ENCODE measurements at places on chromosomes 11 and 22.
A peak's percentile ranks its signal among the peaks of the same experiment; 100 is the strongest.

GRCh38 chr11:122309262-122309925, 193.4 kb upstream of the BLID start:
- no peak for DNase-seq

DNA sequence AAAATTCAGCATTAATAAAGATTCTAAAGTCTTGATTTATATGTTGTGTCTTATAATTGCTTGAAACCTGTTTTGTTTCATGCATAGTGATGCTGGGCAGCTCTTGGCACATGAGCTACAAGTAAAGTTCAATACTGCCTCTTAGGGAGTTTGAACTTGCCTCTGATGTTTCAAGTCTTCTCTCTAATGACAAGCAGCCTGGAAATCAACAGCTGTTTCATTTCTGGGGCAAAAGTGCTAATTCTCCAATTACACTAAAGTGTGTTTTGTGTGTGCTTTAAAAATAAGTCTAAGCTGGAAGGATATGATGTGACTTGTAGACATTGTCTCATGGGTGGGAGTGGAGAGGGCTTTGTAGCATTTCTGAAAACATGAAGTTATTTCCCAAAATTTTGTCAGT, 23.7 kb upstream of the SESN3 start:
- no peak for DNase-seq

DNA sequence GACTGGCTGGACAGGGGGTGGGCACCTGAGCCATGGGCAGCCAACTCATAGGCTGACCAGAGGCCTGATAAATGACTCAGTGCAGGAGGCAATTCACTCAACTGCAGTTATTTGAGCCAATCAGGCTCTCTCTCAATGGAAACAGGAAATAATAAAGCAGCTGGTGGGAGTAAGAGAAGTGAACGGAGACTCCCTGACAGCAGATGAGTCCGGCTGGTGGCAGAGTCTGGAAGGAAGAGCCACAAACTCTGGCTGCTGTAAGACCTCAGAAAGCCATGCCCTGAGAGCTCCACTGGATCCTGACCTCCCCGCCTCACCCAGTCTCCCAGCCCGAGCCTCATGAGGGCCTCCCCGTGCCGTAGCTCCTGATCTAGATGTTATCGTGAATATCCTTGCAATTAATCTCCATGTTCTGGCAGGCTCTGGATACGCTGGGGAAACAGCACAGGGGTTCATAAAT, 69.8 kb downstream of the TRIM29 start:
- peak; percentile 75 for DNase-seq

GRCh38 chr22:42661985-42662831, 13.0 kb upstream of the CYB5R3 start:
- peak; percentile 75 for DNase-seq

DNA sequence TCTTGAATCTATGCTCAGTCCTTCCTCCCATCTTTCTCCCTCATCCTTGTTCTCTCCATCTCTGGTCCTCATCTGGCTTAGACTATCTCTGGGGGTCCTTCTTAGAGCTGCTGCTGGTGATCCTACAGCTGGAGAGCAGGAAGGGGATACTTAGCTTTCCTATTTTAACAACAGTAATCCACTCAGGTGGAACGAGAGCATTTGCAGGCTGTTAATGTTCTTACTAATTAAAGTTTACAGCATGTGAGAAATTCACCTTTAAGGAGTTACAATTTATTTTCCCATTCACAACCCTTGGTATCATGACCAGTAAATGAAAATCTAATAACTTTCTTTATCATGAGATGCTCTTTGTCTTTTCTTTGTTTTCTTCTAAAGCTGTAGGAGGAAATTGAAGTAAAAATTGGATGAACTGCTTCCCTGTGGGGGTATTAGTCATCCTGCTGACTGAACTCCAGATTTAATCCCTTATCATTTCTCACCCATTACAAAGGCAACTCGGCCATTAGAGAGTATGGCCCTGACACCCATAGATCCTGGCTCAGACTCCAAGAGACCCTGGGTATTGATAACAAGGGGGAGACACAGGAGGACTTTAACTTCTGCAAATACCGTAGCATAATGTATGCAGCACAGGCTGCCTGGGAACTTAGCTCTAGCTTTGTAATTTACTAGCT, 37.6 kb upstream of the MTNR1B start:
- DNase-seq: peak; percentile 73

- DNase-seq: no peak
Observed at GRCh38 chr11:68338051-68338780, 25.8 kb downstream of the LRP5 start.

- peak; percentile 78 for DNase-seq
Observed at GRCh38 chr11:73184953-73185671, 33.0 kb upstream of the P2RY2 start.

GRCh38 chr11:12237381-12237784, 127.0 kb downstream of the MICAL2 start:
- no peak for DNase-seq

GRCh38 chr11:19615341-19616183, 97.1 kb upstream of the NAV2 start:
- DNase-seq: no peak

DNA sequence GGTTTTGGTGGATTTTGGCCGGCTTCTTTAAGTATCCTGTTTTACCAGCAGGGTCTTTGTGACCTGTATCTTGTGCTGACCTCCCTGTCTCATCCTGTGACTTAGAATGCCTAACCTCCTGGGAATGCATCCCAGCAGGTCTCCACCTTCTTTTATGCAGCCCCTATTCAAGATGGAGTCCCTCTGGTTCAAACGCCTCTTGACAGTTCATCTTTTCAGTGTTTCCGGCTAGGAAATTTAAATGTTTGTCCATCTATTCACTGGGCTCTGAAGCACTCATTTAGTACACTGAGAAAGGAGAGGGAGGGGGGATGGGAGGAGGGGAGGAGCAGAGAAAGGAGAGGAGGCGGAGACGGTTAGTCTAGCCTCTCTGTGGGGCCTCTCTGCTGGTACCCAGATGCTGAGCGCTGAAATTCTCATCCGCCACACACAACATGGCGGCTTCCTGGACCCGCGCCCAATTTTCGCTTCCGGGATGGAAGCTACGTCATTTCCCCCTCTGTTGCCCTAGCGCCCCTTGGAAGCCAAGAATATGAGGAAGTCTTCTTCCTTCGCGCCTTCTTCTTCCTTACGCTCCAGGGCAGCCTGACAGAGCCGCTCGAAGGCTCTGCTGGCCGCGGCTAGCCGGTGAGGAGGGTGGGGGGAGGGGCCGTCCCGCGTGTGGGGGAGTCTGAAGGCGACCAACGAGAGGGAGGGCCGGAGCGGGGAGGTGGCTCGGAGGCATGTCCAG, 69.0 kb upstream of the SYT13 start:
- peak; percentile 81 for DNase-seq

- no peak for DNase-seq
Observed at GRCh38 chr11:75320046-75320618, 31.3 kb downstream of the ARRB1 start.

DNA sequence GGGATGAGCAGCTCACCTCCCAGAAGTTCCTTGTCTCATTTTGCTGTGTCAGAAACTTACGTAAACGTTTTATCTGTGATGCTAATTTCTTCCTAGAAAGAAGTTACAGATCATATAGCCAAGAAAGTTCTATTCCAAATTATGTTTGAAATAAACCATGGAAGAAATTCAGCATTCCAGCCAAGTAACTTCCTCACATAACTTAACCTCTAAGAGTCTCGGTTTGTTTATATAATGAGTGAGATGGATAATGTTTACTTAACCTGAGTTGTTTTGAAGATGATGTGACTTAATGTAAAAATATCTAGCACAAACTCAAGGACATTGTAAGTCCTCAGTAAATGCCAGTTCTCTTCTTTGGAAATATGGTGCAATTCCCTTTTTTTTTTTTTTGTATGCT, 8.9 kb upstream of the MUC15 start:
- no peak for DNase-seq

- peak; percentile 29 for DNase-seq
Observed at GRCh38 chr11:12526789-12527188, 147.4 kb upstream of the TEAD1 start.

DNA sequence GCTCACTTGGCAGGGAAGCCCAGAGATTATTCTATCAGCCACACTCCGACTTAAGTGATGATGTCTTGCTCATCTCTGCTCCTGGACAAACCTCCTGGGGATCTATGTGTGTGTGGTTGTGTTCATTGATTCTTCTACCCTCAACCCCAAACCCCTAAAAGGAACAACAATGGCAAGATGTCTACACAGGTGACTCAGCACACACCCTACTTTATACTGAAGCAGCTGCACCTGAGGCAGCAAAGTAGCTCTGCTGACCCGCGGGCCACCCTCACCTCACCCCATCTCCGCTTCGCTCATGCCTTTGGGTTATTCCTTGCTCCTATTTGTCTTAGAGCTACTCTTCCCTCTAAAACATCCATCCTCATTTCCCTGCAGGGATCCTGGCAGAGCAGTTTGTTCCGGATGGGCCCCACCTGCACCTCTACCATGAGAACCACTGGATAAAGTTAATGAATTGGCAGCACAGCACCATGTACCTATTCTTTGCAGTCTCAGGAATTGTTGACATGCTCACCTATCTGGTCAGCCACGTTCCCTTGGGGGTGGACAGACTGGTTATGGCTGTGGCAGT, 38.7 kb downstream of the TMEM45B start:
- DNase-seq: no peak

GRCh38 chr22:35977136-35977535, 51.5 kb downstream of the RBFOX2 start:
- no peak for DNase-seq

DNA sequence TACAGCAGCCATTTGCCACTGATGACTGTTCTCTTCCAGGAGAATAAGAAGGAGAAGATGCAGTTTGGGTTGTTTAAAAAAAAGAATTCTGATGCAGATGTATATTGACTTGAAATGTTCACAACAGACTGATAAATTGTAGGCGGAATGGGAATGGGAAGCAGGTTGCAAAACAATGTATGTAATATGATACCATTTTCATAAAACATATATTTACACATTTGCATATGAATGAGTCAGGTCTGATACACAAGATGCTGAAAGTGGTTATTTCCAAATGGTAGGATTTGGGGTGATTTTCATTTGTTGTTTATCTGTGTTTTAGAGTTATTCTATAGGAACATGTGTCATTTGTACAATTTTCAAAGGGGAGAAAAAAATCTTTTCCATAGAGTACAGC, 9.0 kb upstream of the RCN1 start:
- DNase-seq: no peak

GRCh38 chr22:29607426-29607825, 4.0 kb downstream of the NF2 start:
- DNase-seq: no peak

- no peak for DNase-seq
Observed at GRCh38 chr11:67664696-67665540, 9.5 kb downstream of the ALDH3B2 start.

DNA sequence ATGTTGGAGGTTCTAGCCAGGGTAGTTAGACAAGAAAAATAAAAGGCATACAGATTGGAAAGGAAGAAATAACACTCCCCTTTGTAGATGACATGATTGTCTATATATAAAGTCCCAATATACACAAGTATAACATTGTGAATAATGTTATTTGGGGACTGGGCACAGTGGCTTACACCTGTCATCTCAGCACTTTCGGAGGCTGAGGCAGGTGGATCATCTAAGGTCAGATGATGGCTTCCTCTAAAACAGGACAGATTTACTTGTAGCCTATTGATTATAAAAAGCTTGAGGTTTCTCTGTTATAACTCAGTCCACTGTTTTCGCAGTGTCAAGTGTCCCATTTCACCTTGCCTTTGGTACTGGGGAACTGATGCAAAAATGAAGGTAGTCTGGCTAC, 19.6 kb downstream of the ATM start:
- no peak for DNase-seq

DNA sequence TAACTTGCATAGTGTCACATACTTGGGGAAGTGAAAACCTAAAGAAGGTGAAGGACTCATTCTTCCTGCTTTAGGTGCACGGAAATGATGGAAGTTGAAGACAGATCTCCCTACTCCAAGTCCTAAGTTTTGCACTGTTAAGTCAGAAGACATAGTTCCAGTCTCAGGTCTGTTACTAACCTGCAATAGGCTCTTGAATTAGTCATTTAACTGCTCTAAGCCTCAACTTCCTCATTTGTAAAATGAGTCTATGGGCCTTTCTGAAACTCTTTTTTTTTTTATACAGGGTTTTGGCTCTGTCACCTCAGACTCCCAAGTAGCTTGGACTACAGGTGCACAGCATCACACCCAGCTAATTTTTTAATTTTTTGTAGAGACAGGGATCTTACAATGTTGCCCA, 30.8 kb upstream of the POU2AF1 start:
- no peak for DNase-seq

DNA sequence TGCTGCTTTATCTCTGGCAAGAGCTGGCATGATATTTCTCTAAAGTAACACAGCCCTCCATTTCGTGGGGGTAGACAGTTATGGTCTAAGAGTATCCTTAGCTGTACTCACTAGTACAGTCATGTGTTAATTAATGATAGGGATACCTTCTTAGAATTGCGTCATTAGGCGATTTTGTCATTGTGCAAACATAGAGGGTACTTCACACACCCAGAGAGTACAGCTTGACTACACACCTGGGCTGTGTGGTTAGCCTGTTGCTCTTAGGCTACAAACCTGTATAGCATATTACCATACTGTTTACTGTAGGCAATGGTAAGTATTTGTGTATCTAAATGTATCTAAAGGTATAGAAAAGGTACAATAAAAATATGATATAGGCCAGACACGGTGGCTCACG, 17.0 kb downstream of the XRCC6 start:
- peak; percentile 73 for DNase-seq

DNA sequence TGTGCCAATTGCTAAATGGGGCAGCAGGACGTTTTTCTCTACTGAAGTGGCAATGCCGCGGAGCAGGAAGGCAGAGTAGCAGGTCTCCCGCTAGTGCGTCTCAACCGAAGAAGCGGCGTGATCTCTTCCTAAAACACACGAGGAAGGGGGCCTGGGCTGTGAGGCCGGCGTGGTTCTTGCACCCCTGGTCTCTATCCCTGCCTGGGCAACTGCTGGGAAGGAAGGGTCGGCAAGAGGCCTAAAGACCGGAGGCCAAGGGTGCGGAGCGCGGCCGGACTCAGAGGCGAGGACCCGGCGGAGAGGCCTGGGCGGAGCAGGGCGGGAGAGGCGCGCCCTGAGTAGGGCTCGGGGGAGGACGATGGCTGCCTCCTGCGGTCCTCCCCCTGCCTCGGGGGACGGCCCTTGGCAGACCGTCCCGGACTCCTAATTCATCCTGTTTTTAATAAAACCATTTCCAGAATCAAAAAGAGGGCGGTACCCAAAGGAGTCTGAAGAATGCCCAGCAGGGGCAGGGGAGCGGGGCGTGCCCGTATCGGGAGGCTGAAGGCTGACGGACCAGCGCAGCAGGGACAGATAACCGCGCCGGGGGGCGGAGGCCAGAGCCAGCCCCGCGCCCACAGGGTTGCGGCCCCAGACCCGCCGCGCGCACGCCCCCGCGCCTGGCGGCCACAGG, 572 bp upstream of the APLP2 start:
- peak; percentile 86 for DNase-seq

DNA sequence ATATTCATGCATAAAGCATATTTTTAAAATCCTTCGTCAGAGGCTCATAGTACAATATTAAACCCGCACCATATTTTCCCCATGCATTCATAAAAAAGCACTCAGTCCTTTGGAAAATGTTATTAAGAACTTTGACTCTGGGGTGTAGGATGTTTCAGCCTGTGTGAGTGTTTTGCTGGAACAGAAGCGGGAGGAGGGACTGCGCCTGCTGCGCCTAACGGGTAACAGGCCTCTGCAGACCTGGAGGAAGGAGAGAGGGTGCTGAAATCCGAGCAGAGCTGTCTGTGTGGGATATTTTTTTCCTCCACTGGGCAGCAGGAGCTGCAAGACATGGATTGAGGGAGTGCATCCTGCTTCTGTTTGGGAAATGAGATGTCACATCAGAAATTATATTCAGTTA, 483.0 kb downstream of the BRD1 start:
- no peak for DNase-seq

GRCh38 chr11:118258410-118258809, 5.7 kb downstream of the MPZL2 start:
- no peak for DNase-seq

GRCh38 chr22:50281957-50282356, 11.8 kb upstream of the MAPK11 start:
- DNase-seq: peak; percentile 75

Measured in kidney tubule cell (primary cell).